ENCODE measurements at places on chromosomes 5 and 9.

GRCh38 chr5:114390431-114390830 is 28.6 kb downstream of the KCNN2 start:
- DNase-seq, result no peak

DNA sequence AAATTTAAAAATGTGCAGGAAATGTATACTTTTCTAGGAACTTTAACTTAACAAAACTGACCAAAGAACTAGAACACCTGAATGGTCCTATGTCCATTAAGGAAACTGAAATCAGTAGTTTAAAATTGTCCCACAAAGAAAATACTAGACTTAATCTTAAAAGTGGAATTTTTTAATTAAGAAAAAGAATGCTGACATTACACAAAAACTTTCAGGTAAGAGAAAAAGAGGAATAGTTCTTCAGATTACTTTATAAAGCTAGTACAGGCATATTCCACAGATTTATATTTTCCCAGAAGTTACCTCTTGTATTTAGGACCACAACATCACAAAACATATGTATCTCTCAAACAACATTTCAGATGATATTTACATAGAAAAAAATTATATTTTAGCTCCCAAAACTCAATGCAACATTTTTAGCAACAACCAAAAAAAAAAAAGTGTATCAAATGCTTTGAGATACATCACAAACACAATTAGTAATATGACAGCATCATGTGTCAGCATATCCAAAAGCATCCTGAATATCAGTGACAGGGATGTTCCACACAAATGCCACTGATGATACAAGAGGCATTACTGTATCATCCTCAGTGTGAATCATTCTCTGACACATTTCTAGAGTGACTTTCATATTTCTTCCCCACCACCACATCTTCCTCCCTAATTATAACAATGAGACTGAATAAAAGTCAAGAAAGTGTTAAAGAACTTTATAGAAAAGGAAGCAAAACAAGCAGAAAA is 264.0 kb downstream of the EPB41L4A start:
- no peak for DNase-seq

DNA sequence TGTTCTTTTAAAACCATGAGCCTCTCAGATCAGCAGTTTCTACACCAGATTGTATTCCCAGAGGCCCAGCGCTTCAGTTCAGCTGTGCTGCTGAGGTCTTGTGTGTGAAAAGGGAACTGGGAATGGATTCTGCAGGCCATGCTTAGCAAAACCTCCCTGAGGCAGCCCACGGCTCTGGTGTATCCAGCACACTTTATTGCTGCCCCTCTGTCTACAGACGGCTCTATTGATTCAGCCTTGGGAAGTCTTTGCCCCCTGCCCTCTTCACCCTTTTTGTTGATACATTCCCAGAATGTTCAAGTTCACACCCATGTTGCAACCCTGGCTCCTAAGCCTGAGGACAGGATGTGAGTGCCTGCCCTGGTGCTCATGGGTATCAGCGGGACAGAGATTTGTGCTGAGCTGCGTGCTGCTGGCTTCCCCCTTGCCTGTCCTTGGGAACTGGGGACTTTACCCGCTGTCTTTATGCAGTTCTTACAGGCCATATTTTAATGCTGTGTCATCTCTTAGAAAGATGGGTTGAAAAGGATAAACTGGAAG is 37.3 kb downstream of the ARHGAP26 start:
- no peak for DNase-seq

DNA sequence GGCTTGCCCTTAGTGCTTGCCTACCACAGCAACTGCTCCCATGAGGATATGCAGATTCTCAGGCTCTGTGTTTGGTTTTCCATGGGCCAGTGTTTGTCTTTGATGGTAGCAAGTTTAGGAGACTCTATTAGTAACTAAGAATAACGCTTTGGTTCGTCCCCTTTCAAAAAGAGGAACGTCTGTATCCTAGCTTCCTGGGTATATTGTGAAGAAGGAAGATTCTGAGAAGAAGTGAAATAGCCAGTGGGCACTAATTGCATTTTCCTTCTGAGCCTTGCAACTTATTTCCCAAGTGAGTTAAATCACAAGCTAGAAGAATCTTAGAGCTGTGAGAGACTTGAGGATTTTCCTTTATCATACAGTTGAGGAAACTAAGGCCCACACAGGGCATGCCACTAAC is 376.8 kb downstream of the PIK3R1 start:
- no peak for DNase-seq

DNA sequence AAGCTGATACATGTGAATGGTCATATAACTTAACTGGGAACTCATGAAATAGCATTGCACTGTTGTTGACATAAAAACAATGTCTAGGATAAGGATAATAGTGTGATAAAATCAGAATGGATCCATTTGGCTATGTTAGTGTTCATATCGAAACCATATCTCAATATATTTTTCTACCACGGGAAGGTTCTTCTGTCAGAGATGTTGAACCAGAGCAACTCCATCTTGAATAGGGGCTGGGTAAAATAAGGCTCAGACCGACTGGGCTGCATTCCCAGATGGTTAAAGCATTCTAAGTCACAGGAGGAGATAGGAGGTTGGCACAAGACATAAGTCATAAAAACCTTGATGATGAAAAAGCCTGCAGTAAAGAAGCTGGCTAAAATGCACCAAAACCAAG is 56.3 kb downstream of the FNIP1 start:
- no peak for DNase-seq

DNA sequence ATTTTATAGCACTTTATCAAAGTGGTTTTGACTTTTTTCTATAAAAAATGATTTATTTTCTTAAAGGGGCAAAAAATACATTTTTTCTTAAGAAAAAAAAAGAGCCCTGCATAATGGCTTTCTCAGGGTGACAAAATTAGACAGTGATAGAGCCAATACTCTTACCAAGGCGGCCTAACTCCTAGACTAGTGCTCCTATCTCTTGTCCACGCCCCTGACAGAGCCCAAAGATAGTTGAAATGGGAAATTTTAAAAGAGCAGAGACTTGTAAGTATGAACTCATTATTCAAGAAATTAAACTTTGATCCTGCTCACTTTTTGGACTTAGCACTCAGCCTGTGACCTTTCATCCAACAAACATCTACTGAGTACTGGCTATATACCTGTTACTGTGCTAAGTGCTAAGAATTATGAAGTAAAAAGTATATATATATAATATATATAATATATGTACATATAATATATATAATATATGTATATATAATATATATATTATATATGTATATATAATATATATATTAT is 1.2 kb downstream of the INVS start:
- no peak for DNase-seq

DNA sequence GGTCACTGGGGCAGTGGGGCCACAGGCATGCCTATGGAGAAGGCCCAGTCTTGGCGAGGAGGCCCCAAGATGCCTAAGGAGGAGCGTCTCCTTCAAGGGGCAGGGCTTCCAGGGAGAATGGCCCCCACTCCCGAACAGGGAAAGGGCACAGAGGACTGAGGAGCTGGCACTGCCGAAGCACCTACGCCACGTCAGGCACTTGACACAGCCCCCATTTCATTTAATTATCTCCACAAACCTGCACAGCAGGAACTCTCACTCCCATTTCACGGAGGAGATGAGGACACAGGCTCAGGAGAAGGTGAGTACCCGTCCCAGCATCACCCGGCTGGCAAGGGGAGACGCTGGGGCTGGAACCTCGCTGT is 26.0 kb downstream of the EGR1 start:
- no peak for DNase-seq

GRCh38 chr9:19431361-19432171 is 22.8 kb downstream of the ACER2 start:
- DNase-seq, result no peak

- DNase-seq, result no peak
These were observed 90.7 kb downstream of the MEF2C start for GRCh38 chr5:88792144-88792840.

GRCh38 chr5:90987726-90988125 is 395.4 kb downstream of the ARRDC3 start:
- no peak for DNase-seq

- DNase-seq, result no peak
These were observed 111.9 kb upstream of the FST start for GRCh38 chr5:53368516-53368915.

DNA sequence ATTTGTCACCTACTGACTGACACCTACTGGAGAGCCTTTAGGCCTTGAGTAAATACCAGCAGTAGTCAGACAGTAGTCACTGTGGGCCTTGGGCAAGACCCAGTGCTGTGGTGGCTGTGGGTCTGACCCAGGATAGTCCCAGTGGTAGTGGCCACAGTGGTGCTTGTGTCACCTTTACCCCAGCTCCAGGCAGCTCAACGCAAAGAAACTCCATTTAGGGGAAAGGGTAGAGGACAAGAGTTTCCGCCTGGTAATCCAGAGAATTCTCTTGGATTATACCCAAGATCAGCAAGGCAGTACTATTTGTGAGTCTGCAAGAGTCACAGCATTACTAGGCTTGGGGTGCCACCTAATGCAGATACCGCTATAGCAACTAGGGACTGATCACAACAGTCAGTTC is 28.9 kb downstream of the CERT1 start:
- no peak for DNase-seq

GRCh38 chr5:138725153-138725817 is 27.9 kb upstream of the CTNNA1 start:
- no peak for DNase-seq

DNA sequence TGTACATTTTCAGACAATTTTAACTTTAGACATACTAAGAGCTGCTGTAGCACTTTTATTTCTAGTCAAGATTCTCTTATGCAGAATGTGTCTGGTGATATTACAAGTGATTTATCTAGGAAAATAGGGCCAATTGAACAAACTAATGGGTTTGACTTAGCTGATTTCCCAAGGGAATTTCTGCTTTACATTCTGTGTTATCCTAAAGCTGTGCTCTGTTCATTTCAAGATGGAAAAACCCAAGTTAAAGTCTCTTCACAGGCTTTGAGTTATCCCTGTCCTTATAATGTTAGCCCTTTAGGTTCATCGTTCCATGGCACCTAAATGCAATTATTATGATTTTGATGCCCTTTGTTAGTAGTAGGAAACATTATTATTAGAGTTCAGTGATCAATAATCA is 704.9 kb upstream of the CDH18 start:
- DNase-seq, result no peak

GRCh38 chr9:37935096-37935495 is 31.2 kb upstream of the SLC25A51 start:
- no peak for DNase-seq

DNA sequence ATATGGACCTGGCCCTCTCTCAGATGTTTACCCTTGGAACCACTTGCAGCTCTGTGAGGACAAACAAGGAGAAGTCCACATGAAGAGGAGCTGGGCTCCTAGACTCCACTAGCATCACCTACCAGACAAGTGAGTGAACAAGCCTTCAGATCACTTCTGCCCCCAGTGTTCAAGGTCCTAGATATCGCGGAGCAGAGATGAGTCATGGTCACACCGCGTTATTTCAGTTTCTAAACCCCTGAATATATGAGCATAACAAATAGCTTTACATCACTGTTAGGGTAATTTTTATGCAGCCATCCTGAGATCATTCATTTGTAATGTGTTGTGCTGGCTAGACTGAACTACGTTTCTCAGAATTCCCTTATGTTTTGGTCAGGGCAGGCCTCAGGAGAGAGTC is 77.0 kb upstream of the DAP start:
- DNase-seq, result no peak

DNA sequence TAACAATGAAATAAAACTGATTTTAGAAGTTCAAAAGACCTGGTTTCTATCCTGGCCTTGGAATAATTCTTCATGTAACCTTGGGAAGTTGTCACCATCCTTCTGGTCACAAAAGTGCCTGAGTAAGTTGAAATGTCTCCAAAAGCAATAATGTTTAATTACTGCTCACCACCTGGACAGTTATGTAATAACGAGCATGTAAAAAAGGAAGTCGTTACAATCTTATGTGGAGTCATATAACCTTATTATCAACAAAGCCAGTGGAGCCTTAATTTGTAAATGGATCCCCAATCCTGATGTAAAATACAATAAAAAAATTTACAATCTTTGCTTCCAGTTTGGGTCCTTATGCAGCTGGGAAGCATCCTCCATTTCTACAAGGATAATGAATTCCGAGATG is 64.2 kb upstream of the GPR151 start:
- DNase-seq, result no peak

DNA sequence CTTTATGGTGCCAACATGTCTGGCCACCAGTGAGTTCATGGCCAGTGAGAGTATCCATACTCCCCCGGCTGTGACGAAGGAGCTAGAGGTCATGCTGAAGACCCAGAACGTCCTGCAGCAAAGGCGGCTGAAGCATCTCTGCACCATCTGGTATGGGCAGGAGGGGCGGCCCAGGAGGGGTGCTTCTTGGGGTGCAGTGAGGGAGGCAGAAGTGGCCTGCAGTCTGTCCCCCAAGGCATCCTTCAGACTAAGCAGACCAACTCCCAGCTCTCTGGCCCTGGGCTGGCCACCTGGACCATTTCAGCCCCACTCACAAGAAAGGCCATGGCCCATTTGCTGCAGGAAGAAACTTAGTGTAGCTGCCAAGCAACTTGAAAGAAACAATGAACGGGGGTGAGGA is 11.0 kb downstream of the CCDC180 start:
- DNase-seq, result no peak

GRCh38 chr5:141182248-141182647 is at the start of gene PCDHB16:
Gene PCDHB16 (plus strand): TSS chr5:141182387. CDS start chr5:141182560, 173 bp downstream.
- no peak for DNase-seq

GRCh38 chr9:23539311-23539710 is 286.7 kb downstream of the ELAVL2 start:
- no peak for DNase-seq

DNA sequence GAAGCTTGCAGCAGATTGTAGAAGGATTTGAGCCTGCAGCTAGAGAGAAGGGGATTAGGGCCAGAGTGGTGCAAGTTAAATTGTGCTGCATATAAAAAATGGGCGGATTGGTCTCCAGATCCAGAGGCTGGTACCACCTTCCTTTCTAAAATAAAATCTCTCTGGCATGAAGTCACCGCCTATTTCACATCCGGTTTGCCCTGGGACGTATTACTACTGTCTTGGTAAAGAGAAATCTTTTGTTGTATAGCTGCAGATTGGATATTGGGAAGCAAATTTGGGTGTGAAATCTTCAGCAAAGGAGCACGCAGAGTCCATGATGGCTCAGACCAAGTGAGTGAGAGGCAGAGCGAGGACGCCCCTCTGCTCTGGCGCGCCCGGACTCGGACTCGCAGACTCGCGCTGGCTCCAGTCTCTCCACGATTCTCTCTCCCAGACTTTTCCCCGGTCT is at the start of gene GABRA1:
TSS of gene GABRA1 (plus strand) at position 180 of the 451 bp plus-strand sequence. CDS start 2,691 bp downstream, outside the sequence.
- no peak for DNase-seq

Measured in stimulated activated naive CD4-positive, alpha-beta T cell treated with Interleukin-2 at 50 U/mL for 16 hours (primary cell).